Stimulated activated CD4-positive, alpha-beta T cell treated with anti-CD3 and anti-CD28 coated beads, Interleukin-15, amount 100 ng/mL, for 1 hour (primary cell): ENCODE measurements at places on chromosomes 11 and 22.

GRCh38 chr22:29212743-29213142 is 7.0 kb downstream of the EMID1 start:
- DNase-seq = no peak

DNA sequence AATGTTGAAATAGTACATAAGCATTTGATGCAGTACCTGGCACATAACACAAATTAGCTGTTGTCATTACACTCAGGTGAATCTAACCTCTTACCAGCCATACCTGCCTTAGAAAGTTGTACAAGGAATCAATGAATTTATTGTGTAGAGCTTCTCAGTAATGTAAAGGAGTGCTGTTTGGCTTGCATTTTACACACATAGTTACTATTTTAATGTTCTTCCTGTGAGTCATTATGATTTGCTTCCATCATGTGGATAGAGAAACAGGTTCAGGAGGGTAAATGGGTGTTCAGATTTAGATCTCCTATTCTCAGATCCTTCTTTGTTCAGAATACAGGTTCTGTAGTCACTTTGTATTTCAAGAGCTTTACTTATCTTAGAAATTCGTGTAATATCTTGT is 27.6 kb upstream of the RCE1 start:
- DNase-seq = no peak

DNA sequence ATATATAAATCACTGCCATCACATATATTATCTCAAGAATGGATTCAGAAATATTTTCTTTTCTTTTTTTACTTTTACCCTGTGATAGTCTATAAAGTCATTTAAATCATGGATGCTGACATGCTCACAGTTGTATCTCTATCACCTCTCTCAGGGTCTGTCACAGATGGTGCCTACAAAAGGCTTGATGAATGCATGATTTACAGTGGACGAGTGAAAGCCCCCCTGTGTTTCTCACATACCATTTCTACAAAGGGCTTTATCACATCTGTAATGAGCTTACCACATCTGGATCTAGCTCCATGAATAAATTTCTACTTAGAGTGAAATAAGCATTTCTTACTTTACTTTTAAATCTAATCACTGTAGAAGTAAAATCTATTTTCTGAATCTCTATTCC is 121.4 kb upstream of the CARD18 start:
- no peak for DNase-seq

DNA sequence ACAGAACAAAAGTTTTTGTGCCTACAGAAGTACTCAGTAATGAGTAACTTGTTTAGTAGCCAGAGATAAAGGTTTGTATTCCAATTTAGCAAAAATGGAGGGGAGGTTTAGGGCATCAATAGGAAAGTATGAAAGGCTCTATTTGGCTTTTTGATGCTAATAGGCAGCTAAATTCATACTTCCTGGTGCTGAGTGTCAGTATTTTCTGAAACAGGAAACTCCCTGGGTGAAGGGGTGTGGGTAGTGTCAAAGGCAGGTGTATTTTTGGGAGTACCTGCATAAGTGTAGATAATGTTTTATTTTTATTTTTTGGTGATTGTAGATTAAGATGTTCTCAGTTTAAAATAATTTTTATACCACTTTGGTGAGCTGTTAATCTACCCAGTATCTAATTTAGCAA is 29.3 kb upstream of the MMP7 start:
- DNase-seq = no peak

DNA sequence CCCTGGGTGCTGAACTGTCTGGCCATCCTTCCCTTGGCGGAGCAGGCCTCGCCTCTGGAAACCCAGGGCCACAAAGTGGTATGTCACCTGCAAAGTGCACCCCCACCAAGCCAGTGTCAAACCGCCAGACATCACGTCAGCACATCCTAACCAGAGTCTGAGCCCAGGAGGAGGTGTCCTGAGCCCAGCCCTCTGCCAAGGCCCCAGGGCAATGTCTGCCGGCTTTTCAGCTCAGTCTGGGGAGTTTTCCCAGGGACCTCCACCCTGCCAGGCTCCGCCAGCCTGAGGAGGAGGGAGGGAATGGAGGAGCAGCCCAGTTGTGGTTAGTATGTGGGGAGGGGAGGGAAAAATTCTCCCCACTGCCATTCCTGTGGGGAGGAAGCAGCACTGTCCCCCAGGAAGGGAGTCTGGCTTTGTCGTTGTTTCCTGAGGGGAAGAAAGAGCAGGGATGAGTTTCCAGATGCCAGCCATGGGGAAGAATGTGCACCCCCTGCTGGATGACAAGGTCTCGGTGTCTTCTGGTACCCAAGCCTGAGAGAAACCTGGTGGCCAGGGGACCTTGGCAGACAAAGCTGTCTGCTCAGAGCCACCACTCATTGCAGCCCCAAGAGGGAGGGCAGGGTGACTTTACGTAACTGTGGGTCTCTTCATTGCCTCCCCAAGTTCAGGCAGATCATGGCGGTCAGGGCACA is 81.4 kb upstream of the CD82 start:
- no peak for DNase-seq

- DNase-seq = no peak
These were observed 19.2 kb downstream of the EMID1 start for GRCh38 chr22:29224859-29225410.

GRCh38 chr11:105100981-105101630 is 38.5 kb downstream of the CARD18 start:
- DNase-seq = no peak

DNA sequence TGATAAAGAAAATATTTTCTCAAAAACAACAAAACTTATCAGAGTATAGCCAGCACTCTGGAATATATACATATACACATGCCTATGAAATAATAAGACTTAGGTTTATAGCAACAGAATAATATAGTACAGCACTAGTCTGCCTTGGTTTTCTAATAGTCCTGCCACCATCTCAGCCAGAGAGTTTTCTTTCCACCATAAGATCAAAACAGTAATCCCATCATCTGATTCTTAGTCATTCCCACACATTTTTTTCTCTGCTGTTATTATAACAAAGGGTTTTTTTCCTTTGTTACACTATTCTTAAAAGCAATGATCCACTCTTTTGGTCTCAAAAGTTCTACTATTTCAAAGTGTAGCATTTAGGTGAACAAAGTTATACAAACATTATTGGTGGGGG is 15.1 kb downstream of the MTMR2 start:
- no peak for DNase-seq

GRCh38 chr22:41001722-41002122 is 50.5 kb downstream of the RBX1 start:
- no peak for DNase-seq

- no peak for DNase-seq
These were observed 448.2 kb downstream of the TBC1D22A start for GRCh38 chr22:47210686-47211085.

DNA sequence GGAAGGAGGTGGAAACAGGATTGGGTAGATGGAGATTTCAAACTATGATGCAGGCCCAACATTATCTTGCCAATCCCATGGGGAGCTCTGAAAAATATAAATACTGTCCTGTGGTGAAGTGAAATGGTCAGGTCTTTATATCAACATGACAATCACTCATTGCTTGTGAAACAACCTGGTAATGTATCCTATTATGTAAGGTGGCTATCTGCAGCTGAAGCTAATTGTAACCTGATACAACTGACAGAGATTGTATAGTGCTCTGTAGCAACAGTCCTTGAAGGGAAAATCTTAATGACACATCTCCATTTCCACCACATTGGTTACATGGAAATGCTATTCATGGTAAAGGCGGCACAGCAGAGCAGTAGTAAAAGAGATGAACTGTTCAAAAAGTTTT is 20.7 kb upstream of the CHORDC1 start:
- no peak for DNase-seq

- no peak for DNase-seq
These were observed 321.2 kb downstream of the GUCY1A2 start for GRCh38 chr11:106697058-106697457.

- DNase-seq = no peak
These were observed 35.4 kb upstream of the NFRKB start for GRCh38 chr11:129930743-129931142.

- DNase-seq = no peak
These were observed 3.7 kb upstream of the POLD4 start for GRCh38 chr11:67356864-67357561.

DNA sequence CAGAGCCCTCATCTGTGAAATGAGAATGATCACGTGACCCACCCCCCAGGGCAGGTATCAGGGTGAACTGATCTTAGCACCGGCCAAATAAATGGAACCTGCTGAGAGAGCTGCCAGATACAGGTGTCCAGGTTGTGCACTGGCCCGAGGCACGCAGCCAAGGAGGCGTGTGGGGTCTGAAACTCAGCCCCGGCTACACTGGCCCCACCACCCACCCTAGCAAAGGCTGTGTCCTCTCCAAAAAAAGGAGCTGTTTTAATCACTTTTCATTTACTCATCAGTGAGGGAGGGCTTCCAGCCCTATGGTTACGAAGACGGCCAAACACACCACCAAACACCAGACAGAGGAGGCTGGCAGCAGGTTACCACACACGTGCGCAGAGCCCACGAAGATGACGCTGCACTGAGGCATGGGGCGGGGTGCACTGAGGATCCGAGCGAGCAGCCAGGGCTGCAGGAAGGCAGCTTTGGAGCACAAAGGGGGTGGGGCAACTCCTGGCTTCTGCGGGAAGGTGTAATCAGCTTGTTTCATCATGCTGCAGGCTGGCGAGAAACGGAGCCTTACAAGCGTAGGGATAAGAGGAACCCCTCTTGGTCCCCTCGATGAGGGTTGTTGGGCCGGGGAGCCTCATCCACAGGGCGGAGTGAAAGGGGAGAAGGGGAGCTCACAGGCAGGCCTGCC is 19.5 kb upstream of the SLC22A12 start:
- DNase-seq = no peak

DNA sequence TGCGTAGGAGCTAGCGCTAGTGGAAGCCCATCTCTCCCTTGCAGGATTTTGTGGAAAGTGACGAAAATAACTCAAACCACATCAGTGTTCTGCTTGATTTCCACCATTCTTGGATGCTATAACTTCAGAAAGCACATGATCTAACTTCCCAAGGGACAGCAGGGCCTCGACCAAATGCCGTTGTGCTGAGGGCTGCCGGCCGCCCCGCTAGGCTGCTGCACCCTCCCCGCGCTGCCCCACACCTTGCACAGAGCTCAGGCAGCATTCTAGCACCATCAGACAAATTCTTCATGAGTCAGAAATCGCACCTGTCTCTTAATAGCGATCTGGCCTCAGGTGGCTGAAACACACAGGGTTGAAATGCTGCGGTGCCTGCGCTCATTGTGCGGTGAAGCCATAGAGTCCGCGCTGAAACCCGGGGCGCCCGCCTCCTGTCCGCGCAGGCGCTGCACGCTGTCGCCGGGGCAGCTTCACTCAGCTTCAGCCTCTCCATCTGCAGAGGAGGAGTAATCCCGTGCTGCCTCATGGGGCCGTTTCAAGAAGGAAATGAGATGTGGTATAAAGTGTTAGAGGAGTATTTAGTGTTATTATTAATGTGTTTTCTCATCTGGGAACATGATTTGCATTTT is 59.2 kb upstream of the B3GAT1 start:
- DNase-seq = no peak

- no peak for DNase-seq
These were observed 16.1 kb upstream of the HORMAD2 start for GRCh38 chr22:30064172-30064571.

- DNase-seq = no peak
These were observed 78.9 kb upstream of the BIRC3 start for GRCh38 chr11:102238391-102238821.

DNA sequence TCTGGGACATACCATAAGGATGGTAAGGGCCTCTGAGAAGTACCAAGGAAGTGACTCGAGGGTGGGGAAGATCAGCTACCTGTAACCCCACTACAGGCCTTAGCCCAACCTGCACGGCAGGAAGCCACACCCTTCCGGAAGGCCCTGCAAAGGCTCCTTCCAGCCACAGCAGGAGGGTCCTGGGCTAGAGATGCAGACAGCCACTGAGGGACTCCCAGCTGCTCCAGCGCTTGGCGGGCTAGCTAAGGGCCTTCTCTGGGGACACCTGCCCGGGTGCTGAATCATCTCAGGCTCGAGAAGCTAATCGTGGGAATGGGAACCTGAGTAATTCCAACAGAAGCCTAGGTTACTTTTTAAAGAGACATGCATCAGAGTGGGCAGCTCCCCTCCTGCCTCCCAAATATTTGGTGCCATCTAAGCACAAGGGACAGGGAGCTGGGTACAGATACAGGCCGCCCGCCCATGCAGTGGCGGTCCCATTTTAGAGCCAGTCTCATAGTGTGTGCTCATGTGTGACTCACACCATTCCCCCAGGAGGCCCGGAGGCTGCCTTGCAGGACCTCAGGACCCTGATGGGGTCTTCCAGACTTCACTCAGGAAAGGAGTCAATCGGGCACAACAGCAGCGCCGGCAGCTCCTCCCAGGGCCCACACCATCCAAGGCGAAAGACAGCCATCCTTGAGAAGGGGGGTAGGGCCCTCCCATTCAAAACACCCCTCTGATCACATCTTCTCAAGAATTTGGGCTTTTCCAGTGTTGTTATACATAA is 8.0 kb downstream of the MYH9 start:
- DNase-seq = no peak

- DNase-seq = no peak
These were observed 453.5 kb downstream of the MIAT start for GRCh38 chr22:27110665-27111451.
